Activated CD8-positive, alpha-beta T cell treated with anti-CD3 and anti-CD28 coated beads, Interleukin-2, amount 10 ng/mL, durations not matched to agents 7 days and 5 days (primary cell): ENCODE measurements at places on chromosomes 7 and 10. TPM values are rescaled to one million over a fixed set of nuclear protein-coding genes. Genes with fewer than 3 reads are reported as not detected.
A peak's percentile ranks its signal among the peaks of the same experiment; 100 is the strongest.

Gene CHRM2
- not detected for total RNA-seq

- H3K27me3 ChIP-seq = no peaks in the 10 kb centered on the region
- DNase-seq = no peak
- no peaks in the 10 kb centered on the region for H3K4me1 ChIP-seq
- no peak overlapping the region for H3K27ac ChIP-seq
- no peaks in the 10 kb centered on the region for H3K36me3 ChIP-seq
Observed at GRCh38 chr10:12742771-12743170, 258.7 kb downstream of the CCDC3 start.

GRCh38 chr10:95793401-95794045 is 37.6 kb downstream of the ENTPD1 start:
- peaks cover 84% of the 10 kb centered on the region for H3K4me1 ChIP-seq
- H3K27ac ChIP-seq = peak overlapping the region; percentile 86
- H3K36me3 ChIP-seq = peaks cover 51% of the 10 kb centered on the region
- DNase-seq = peak; percentile 77
- H3K4me3 ChIP-seq = peak overlapping the region; percentile 0

- H3K4me1 ChIP-seq = no peaks in the 10 kb centered on the region
- H3K27me3 ChIP-seq = no peaks in the 10 kb centered on the region
- peaks cover 10% of the 10 kb centered on the region for H3K36me3 ChIP-seq
- H3K4me3 ChIP-seq = no peak overlapping the region
- no peak overlapping the region for H3K27ac ChIP-seq
- no peak for DNase-seq
Observed at GRCh38 chr7:36840904-36841303, 116.6 kb upstream of the AOAH start.

DNA sequence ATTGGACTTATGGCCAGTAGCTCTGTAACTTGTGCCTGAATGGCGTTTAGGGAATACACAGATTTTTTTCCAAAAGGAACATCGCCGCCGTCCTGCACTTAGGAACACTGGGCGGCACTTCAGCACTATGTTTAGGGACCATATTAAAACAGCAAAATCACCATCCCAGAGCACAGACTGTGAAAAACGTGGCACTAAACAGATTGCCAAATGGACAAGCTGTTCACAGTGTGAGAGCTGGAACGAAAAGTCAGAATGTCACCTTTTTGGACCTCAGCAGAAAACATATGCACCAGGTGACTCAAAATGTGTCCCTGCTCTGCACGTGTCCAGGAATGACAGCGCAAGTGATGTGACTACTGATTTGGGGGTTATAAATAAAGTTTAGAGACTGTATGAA is 87.9 kb downstream of the ODAD2 start:
- H3K4me3 ChIP-seq = no peak overlapping the region
- H3K27ac ChIP-seq = no peak overlapping the region
- no peaks in the 10 kb centered on the region for H3K27me3 ChIP-seq
- no peaks in the 10 kb centered on the region for H3K36me3 ChIP-seq

GRCh38 chr7:102892631-102893278 is 20.0 kb upstream of the LRRC17 start:
- H3K36me3 ChIP-seq = no peaks in the 10 kb centered on the region
- DNase-seq = no peak
- no peak overlapping the region for H3K27ac ChIP-seq
- H3K4me1 ChIP-seq = no peaks in the 10 kb centered on the region
- peaks cover 3% of the 10 kb centered on the region for H3K27me3 ChIP-seq
- no peak overlapping the region for H3K4me3 ChIP-seq

- H3K36me3 ChIP-seq = no peaks in the 10 kb centered on the region
- H3K4me3 ChIP-seq = no peak overlapping the region
- H3K27me3 ChIP-seq = no peaks in the 10 kb centered on the region
- H3K27ac ChIP-seq = no peak overlapping the region
Observed at GRCh38 chr10:34886906-34887642, 72.0 kb upstream of the PARD3 start.

- no peaks in the 10 kb centered on the region for H3K36me3 ChIP-seq
- H3K27ac ChIP-seq = no peak overlapping the region
- no peak for DNase-seq
- no peak overlapping the region for H3K4me3 ChIP-seq
- no peaks in the 10 kb centered on the region for H3K4me1 ChIP-seq
Observed at GRCh38 chr10:33772370-33773252, 438.1 kb upstream of the NRP1 start.

GRCh38 chr10:114179747-114180146 is 594 bp downstream of the TDRD1 start:
- H3K4me3 ChIP-seq = no peak overlapping the region
- peaks cover 3% of the 10 kb centered on the region for H3K4me1 ChIP-seq
- H3K27me3 ChIP-seq = peaks cover 15% of the 10 kb centered on the region

DNA sequence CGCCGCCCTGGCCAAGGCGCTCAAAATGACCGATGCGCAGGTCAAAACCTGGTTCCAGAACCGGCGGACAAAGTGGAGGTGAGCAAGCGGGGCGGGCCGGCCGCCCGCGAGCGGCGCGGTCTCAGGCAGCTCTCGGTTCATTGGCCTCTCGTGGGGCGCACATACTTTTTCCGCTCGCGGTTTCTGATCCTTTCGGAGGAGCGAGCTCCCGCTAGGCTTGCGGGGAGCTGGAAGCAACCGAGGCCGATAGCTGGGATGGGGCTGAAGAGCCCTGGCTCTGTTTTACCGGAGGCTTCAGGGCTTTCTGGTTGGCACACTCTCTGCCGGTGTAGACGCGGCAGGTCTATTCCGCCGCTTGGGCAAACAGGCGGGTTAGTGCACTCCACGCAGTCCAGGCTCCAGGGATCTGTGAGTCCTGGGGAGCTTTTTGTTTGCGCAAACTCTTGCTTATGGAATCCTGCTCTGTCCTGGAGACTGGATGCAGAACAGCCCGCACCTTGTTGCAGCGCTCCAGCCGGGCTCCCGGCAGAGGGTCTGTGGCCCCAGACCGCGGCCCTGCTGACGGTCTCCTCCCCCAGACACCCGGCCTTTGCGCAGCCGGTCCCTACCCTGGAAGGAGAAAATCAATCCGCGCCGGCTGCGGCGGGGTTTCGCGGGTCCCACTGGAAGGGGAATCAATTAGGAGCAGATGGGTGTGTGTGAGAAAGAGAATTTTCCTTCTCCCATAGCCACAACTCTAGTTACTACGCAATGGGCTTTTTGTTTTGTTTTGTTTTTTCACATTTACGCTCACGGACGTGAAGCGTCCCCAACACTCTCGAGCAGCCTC is 3.4 kb downstream of the TLX1 start:
- H3K27ac ChIP-seq = no peak overlapping the region
- DNase-seq = no peak
- H3K27me3 ChIP-seq = peaks cover 86% of the 10 kb centered on the region
- H3K4me1 ChIP-seq = peaks cover 17% of the 10 kb centered on the region
- no peak overlapping the region for H3K4me3 ChIP-seq

Gene VPS50
- total RNA-seq = 19.3 TPM

DNA sequence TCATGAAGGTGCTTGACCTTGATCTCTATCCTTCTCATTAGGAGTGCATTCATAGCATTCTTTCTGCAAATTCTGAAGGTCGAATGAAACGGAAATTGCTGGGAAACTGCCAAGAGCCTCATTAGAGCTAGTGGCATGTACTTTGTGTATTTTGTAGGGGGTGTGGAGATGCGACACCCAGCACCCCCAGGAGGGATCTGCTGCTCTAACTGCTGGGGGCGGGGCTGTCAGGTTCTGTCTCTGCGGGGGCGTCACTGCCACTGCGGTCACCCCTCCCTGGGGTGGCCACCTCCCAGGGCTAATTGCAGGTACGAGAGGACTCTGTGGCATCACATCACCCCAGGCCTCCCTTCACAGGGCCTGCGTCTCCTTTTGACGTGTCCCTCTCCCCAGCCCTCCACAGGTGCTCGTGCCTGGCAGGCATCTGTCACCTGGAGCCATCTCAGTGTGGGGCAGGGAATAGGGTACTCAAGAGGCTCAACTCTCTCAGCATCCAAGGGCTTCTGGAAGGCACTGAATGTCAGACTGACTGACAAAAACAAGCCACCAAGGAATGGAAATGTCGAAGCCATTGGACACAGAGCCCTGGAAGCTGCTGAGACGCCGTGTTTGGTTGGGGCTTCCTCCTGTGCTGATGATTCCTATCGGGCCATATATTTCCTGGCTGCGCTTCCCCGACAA is 151.1 kb downstream of the ACTR3B start:
- H3K4me3 ChIP-seq = no peak overlapping the region
- no peaks in the 10 kb centered on the region for H3K36me3 ChIP-seq
- H3K4me1 ChIP-seq = no peaks in the 10 kb centered on the region
- no peak for DNase-seq
- no peak overlapping the region for H3K27ac ChIP-seq
- no peaks in the 10 kb centered on the region for H3K27me3 ChIP-seq

Gene GIMAP2
- 82.9 TPM for total RNA-seq

- no peak overlapping the region for H3K27ac ChIP-seq
- H3K36me3 ChIP-seq = no peaks in the 10 kb centered on the region
- H3K4me1 ChIP-seq = no peaks in the 10 kb centered on the region
- DNase-seq = no peak
- H3K27me3 ChIP-seq = peaks cover 2% of the 10 kb centered on the region
Observed at GRCh38 chr10:602391-603005, 87.0 kb downstream of the DIP2C start.

DNA sequence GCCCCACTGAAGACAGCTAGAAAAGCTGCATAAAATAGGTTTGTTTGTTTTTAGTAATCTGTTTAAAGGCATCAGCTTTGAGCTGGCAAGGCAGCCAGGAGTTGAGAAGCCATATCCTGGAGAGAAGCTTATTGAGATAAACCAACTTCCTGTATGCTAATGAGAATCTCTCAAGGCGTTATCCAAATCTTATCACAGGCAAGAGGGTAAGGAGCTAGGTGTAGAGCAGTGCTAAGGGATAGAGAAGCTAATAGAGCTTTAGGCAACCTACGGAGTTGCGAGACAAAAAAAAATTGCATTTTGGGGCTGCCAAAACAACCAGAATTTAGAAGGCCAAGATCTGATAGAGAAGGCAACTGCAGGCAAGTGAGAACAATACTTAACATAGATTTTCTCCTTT is 641.6 kb downstream of the SH2D4B start:
- H3K27me3 ChIP-seq = no peaks in the 10 kb centered on the region
- H3K27ac ChIP-seq = no peak overlapping the region
- H3K36me3 ChIP-seq = no peaks in the 10 kb centered on the region
- DNase-seq = no peak

Gene DENND2A
- total RNA-seq = not detected

GRCh38 chr7:139830782-139831501 is 1.9 kb downstream of the TBXAS1 start:
- H3K27ac ChIP-seq = no peak overlapping the region
- peaks cover 19% of the 10 kb centered on the region for H3K4me1 ChIP-seq
- peak overlapping the region; percentile 12 for H3K4me3 ChIP-seq
- H3K36me3 ChIP-seq = peaks cover 2% of the 10 kb centered on the region

Gene JAKMIP3
- total RNA-seq = 0.08 TPM

- H3K27me3 ChIP-seq = no peaks in the 10 kb centered on the region
- peaks cover 23% of the 10 kb centered on the region for H3K36me3 ChIP-seq
- peak overlapping the region; percentile 90 for H3K27ac ChIP-seq
- peak; percentile 28 for DNase-seq
- H3K4me3 ChIP-seq = peak overlapping the region; percentile 88
Observed at GRCh38 chr7:877312-878232, 1.2 kb downstream of the GET4 start.

DNA sequence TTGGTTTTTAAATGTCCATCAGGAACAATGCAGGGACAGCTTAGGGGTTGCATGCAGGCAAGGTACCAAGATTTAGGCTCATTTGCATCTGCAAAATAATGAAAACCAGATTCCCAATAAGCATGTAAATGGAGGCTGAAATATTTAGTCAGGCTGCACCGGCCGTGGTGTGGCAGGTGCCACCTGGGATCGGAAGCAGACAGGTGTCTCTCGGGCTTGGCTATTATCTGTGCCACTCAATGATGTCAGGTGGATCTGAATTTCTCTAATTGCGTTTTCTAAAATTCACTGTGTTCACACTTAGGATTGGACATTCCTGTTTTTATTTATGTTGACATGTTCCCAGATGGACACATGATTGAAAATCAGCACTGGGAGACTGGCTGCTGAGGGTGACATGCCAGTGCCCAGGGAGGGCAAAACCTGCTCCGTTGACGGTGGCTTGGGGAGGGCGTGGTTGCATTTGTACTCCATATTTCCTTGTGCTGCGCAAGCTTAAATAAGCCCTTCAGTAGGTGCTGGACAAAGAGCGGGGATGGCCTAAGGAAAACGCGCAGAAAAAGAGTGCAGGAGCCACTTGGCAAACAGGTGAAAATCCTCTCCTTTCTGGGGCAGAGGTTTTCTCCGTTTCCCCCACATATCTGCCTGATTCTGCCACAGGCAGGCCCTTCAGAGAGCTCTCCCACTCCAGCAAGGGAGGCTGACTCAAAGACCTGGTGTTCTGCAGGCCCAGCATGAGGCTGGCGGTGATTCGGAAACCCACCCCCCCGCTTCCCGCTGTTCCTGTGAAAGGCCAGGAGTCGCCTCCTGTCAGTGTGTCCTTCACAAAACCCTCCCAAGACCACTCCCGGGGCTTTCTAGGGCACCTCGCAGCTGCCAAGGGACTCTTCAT is 142.5 kb downstream of the WDR37 start:
- no peak overlapping the region for H3K27ac ChIP-seq
- H3K27me3 ChIP-seq = peaks cover 5% of the 10 kb centered on the region
- no peak overlapping the region for H3K4me3 ChIP-seq

Gene CALML5
- total RNA-seq = not detected

- H3K4me3 ChIP-seq = no peak overlapping the region
- no peaks in the 10 kb centered on the region for H3K36me3 ChIP-seq
- peaks cover 13% of the 10 kb centered on the region for H3K27me3 ChIP-seq
- peak overlapping the region; percentile 43 for H3K27ac ChIP-seq
- peak; percentile 22 for DNase-seq
Observed at GRCh38 chr7:22481726-22482125, 18.3 kb downstream of the STEAP1B start.

Gene CCDC3
- total RNA-seq = not detected

DNA sequence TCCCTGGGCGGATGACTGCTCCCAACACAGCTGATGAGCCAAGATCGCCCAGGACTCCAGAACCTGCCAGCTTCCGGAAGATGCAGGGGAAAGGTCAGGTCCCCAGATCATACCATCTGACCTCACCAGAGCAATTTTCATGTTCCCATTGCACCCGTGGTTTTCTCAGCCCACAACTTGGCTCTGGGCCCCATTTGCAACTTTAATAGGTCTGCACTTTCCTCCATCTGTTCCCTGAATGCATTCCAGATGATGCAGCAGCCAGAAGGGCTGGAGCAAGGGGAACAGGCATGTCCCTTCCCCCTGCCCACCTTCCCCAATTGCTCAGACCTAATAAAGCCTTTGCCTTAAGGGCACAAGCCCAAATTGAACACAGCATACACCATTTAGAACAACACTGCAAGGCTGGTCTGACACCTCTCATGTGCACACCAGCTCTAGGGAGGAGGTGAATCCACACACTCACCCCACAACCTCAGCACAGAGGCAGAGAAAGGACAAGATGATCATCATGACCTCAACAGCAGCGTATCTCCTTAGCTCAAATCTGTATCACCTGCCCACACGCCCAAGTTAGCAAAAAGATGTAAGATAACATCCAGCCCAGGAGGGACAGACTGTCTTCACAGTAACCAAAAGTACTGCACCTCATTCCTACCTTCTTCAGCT is 87.5 kb downstream of the PLXNA4 start:
- H3K4me3 ChIP-seq = no peak overlapping the region
- peaks cover 82% of the 10 kb centered on the region for H3K4me1 ChIP-seq
- DNase-seq = no peak
- H3K27me3 ChIP-seq = no peaks in the 10 kb centered on the region
